ENCODE measurements at places on chromosomes 7 and 10.
A peak's percentile ranks its signal among the peaks of the same experiment; 100 is the strongest.

DNA sequence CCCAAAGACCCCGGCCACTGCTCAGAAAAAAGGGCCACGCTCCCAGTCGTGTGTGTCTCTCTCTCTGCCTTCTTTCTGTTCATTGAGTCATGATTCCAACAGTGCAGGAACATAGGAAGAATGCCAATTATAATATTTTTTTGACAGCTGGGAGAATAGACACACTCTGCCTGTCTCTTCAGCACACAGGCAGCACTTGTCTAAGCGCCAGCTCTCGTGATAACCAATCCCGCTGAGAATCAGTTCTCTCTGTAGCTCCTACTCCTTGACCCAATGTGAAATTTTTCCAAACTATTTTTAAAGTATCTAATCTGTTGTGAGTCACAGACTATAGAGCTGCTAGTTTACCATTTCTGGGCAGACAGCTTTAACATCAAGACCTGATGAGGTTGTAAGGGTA is 145.7 kb upstream of the RHEB start:
- DNase-seq = no peak

DNA sequence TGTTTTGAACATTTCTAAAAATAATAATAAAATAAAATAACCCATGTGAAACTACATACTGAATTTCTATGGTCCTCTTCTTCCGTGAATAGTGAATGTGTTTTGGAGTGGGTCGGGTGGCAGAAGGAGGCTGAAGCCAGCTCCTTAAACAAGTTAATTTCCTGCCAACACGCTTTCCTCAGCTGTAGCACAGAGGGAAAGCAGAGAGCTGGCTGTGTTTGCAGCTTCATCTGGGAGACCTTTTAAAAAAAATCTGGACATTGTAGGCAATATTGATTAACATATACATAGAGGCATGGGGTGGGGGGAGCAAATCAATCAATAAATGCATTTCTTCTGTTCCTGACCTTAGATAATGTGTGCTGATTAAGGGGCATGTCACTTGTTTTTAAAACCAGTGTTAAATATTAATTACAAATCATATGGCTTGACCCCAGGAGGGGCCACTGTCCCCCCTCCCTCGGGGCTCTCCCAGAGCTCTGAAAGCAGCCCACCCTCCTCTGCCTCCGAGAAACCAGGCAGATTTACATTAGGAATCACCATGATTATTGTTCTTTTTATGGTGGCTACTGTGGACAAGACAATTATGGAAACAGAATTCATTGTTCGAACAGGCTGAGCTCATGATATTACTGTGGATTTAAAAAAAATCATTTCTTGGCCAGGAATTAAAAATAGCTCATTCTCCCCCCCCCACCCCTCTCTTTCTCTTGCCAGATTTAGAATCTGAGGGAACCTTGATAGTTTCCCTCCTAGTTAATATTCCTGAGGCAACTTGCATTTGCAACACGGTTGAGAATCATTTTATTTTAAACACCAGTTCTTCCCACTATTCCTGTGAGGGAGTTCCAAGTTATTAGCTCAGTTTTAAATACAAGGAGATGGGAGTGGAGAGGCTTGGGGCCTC is 100.5 kb upstream of the CARD11 start:
- DNase-seq = no peak

DNA sequence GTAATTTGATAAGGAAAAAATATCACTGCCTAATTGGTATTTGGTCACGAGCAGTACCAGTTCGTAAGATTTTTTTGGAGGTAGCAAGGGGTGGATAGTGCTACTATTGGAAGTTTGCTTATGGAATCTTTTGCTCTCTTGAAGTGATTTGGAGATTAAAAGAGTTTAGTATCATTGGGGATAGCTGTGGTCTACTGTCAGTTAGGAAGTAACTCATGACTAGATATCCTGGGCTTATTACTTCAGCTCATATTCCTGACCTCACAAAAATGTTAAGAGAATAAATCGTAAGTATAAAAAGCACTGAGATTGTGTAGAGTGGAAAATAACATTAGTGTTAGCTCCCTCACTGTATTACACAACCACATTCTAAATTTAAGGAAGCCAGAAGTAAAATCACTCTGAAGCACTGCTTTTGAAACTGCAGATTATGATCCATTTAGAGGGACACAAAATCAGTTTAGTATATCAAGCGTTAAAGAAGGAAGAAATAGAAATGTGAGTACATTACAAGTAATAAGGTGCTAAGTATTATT is 22.6 kb downstream of the SGPL1 start:
- DNase-seq = no peak

GRCh38 chr10:30804478-30805055 is 175.0 kb upstream of the LYZL2 start:
- DNase-seq = no peak

DNA sequence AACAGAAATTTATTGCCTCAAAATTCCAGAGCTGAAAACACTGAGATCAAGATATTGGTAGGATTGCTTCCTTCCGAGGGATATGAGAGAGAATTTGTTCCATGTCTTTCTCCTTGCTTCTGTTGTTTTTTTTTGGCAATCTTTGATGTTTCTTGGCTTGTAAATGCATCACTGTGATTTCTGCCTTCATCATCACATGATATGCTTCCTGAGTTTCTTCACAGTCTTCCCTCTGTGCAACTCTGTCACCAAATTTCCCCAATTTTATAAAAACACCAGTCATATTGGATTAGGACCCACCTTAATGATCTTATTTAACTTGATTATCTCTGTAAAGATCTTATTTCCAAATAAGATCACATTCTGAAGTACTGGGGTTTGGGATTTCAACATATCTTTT is 14.7 kb downstream of the TMEM236 start:
- no peak for DNase-seq

GRCh38 chr7:46705386-46706255 is 784.5 kb upstream of the IGFBP3 start:
- DNase-seq = no peak

DNA sequence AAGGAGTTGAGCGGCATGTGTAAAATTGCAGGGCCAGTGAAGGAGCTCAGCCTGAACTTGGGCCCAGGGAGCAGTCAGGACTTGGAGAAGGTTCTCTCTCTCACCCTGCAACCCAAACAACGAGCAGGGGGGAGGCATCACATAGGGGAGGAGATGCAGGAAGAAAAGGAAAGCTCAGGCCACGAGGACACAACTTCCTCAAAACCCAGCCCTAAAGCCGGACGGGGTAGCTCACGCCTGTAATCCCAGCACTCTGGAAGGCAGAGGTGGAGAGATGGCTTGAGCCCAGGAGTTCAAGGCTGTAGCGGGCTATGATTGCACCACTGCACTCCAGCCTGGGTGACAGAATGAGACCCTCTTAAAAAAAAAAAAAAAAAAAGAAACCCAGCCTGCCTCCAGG is 629.1 kb downstream of the PARD3 start:
- DNase-seq = no peak

DNA sequence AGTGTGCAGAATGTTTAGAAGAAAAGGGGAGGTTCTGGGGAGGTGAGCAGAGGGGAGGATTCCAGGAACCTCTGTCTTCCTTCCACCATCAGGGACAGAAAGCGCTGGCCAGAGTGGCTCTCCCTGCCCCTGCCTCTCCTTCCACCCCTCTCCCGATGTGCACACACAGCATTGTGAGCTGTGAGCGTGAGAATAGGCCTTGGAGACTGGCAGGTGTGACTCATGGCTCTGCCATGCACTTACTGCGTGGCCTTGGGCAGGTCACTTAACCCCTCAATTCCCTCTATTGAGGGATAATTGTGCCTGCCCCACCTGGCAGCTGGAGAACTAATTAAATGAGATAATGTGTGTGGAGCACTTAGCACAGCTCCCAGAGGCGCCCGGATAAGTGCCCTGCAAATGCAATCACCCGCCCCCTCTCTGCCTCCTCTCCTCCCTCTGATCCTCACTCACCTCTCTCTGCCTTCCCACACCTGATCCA is 115.4 kb downstream of the ZMIZ1 start:
- peak; percentile 62 for DNase-seq

DNA sequence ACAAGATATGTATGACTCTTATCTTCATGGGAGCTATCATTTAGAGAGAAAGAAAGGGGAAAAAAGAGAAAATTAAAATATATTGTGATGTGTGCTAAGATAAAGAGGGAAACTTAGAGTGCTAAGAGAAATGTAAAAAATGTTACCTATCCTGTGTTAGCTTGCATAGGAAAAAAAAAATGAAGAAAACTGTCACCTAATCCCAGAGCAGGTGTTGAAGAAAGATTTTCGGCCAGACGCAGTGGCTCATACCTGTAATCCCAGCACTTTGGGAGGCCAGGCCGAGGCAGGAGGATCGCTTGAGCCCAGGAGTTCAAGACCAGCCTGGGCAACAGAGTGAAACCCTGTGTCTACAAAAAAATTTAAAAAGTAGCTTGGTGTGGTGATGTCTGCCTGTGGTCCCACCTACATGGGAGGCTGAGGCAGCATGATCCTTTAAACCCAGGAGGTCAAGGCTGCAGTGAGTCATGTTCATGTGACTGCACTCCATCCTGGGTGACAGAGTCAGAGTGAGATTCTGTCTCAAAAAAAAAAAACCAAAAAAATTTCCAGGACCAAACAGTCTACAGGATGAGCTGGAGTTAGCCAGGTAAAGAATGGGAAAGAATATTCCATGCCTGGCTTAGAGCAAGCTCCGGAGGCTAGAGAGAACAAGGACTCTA is 2.4 kb upstream of the MKLN1 start:
- no peak for DNase-seq
